NCI-H1092 (cell line): ENCODE measurements at places on chromosomes 4 and X.

GRCh38 chr4:75065909-75066308, 133.0 kb downstream of the PARM1 start:
- no peak for DNase-seq

- no peak for DNase-seq
Measured at GRCh38 chrX:42189576-42189975, 266.2 kb upstream of the CASK start.

DNA sequence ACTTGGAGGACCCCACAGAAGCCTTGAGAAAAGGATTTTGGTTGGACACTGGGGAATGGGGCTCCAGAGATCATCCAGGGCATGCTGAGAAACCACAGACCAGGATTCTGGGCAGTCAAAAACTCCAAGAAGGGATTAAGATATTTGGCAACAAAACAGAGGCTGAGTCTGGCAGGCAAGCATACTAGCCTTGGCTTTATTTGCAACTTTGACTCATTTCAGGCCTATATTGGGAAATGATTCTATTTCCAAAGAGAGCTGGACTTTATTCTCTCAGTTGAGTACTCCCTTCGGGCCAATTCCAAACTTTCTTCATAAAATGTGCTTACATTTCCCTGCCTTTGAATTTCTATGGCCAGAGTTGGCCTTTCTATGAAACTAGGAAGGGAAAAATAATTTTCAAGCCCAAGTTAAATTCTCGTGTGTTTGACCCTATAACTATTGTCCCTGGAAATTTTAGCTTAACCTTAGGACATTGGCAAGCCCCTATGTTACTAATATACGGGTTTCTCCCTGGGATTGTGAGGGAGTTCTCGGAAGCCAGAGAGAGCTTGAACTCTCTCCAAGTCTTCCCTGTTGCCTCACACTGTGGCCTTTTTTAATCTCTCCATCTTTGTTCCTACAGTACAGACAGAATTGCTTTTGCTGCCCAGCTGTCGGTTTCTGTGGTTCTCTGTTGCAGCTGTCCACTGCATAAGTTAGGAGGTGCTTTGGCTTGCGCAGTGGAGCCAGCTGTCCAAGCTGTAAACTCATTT, 112.6 kb upstream of the FAM9A start:
- no peak for DNase-seq

DNA sequence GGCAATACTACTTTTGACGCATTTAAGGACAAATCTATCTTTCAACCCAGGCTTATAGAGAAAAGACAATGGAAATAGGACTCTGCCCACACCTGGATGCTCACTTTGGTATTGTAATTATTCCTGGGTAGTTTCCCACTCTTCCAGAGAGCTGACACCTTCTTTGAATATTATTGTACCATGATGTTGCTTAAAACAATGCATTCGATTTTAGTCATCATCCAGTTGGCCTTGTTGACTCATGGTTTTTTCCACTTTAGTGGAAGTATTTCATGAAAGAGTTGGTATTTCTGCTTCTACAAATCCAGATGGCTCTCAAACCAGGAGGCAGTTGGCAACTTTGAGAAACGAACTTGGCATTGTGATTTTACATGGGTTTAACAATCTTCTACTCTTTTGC, 124.2 kb downstream of the ENOX2 start:
- DNase-seq = no peak

- DNase-seq = no peak
Measured at GRCh38 chr4:2871911-2872310, 28.3 kb downstream of the ADD1 start.

DNA sequence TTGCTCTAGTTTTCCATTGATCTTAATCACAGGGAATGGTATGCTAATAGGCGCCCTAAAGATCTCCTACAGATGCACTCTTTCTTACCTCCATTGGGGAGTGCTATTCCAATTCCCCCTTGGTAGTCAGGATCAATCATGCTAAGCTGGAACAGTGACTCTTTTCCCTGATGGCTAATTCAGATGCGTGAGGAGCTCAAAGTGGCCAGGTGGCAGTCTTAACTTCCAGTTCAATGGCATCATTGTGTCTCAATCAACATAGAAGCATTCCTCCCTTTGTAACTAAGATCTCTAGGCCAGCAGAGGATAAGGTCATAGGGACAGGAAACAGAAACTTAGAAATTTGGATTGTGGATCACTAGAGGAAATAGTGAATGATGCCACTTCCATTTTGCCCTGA, 216.8 kb downstream of the GRID2 start:
- DNase-seq = no peak

- DNase-seq = no peak
Measured at GRCh38 chr4:19711871-19712270, 539.8 kb upstream of the SLIT2 start.

- DNase-seq = no peak
Measured at GRCh38 chr4:78439328-78439727, 112.2 kb upstream of the ANXA3 start.

GRCh38 chr4:42600578-42600977, 56.3 kb downstream of the ATP8A1 start:
- DNase-seq = no peak

DNA sequence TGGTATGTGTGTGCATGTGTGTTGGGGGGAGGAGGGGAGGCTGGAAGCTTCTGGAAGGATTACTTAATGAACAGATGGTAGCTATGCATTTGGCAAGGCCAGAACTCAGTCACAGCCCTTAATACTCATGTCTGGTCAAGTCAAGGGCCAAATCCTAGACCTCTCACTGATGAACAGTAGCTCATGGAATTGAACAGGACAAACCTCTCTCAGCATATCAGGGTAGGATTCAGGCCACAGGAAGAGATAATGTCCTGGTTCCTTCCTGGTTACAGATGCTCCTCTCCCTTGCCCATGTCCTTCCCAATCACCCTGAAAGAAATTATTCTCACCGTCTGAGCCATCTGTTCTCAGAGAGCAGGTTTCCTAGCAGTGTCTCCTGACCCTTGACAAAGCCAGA, 165.7 kb downstream of the SOWAHB start:
- no peak for DNase-seq

GRCh38 chr4:143140696-143141095, 44.0 kb upstream of the USP38 start:
- no peak for DNase-seq

DNA sequence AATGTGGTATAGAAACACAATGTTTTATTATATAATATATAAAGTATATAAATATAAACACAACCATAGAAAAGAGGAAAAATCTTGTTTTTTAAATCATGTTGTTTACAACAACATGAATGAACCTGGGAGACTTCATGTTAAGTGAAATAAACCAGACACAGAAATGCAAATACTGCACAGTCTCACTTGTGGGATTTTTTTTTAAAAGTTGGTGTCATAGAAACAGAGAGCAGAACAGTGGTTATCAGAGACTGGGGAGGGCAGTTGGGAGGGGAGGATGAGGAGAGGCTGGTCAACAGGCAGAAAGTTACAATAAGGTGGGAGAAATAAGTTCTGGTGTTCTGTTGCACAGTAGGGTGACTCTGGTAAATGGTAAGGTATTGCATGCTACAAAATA, 57.1 kb downstream of the FREM3 start:
- DNase-seq = no peak
